Midbrain (tissue), 1 donor: ENCODE measurements at places on chromosomes 12 and 14.

- DNase-seq: no peak
These were observed 402.6 kb downstream of the FUT8 start for GRCh38 chr14:65815127-65815526.

GRCh38 chr14:23564876-23565275 is 2.7 kb downstream of the AP1G2 start:
- DNase-seq: no peak

DNA sequence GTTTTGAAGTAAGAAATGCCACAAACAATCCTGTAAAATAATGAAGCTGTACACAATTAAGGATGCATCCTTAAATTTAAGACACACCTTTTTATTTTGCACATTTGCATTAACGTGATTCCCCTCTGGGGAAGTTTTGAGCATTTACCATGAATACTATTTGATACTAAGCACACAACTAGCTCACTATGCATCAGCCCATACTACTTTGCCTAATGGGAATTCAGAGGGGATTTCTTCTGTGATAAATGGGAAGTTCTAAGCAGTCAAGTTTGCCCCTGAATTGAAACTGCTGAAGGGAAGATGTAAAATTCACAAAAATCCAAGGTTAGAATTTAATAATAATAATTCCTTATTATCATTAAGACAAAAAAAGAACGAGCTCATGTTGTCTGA is 27.4 kb downstream of the SINHCAF start:
- DNase-seq: no peak

GRCh38 chr12:56271031-56271430 is 4.3 kb downstream of the COQ10A start:
- no peak for DNase-seq
